ENCODE measurements at places on chromosomes 16 and 17.

GRCh38 chr16:80631581-80631980 is 90.8 kb downstream of the DYNLRB2 start:
- DNase-seq, result no peak

- DNase-seq, result peak; percentile 48
Measured at GRCh38 chr17:9842057-9842758, 16.5 kb downstream of the GLP2R start.

DNA sequence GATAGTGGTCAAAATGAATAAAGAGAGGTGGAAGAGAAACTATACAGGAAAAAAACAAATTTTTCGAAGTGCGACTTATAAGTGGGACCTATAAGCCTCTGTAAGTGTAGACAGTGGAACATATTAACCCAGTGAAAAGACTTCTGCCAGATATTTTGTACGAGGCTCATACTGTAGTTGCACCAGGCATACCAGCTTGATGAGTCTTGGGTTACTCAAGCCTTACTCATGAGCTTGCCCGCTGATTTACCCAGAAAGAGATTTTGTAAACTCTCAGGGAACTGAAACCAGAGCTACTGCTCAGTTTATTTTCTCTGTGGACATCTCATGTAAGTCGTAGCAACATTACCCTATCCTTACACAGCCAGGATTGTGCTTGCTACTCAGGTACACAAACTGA is 708.0 kb upstream of the SOX9 start:
- no peak for DNase-seq

DNA sequence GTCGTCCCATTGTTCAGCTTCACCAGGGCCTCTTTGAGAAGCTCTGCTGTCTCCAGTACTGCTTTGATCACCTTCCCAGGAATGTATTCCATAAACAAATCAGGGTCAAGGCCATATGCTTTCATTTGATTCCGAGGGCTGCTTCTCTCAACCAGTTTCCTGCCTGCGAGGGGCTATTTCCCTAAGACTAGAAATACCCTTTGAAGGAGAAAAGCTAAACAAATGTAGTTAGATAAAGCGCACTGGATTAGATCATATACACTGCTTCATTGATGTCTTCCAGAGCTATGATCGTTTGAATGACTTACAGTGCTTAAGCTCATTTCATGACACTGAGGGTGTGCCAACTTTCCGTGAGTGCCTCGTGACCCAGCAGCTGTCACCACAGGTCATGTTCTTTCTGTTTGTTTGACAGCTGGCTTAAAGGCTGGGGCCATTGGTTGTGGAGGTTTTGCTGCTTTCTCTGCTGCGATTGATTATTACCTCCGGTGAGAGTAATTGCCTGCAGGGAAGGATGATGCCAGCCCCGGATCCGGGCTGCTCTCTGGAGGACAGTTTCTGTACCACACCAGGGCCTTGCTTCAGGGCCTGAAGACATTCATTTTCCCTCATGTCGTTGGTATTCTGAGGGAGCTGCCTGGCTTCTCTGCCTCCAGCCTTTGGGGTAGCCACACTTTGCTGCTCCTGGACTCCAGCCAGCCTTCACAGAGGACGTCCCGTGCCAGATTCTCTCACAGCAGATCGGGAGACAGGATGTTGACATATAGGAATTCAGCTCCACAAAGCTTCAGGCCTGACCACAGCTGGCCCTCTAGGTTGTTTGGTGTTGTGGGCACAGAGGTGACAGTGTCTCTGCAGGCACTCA is 3.9 kb downstream of the TIMM22 start:
- DNase-seq, result peak; percentile 39

DNA sequence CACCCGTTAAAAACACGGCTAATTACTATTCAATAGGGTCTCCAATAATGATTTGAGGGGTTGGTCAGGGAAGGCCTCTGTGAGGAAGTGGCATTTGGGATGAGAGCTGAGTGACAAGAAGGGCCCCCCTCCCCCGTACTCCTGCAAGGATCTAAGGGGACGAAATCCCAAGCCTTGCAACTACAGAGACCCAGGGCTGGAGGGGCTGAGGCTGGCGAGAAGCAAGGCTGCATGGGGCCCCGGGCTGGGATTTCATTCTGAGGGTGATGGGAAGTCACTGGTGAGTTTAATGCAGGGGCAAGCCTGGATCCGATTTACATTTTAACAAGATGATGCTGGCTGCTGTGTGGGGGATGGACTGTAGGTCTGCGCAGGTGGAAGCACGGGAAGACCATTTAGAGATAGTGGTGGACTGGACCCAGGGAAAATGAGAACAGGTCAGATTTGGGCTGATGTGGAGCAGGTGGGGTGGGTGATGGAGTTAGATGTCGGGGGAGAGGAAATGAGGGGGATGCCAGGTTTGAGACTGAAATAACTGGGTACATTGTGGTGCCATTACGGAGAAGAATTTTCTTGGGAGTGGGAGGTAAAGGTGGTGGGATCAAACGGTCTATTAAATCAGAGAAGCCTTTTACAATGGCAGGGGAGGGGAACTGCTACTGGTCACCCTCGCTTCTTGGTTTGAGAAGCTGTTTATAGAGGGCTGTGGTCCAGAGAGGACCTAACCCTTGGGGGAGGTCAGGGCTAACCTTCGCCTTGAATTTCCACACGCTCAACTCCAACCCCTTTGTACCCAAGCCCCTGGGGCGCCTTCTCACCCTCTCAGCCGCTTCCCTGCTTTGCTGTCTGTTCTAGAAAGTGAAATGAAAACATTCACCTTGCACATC is 932 bp upstream of the MYBBP1A start:
- no peak for DNase-seq

DNA sequence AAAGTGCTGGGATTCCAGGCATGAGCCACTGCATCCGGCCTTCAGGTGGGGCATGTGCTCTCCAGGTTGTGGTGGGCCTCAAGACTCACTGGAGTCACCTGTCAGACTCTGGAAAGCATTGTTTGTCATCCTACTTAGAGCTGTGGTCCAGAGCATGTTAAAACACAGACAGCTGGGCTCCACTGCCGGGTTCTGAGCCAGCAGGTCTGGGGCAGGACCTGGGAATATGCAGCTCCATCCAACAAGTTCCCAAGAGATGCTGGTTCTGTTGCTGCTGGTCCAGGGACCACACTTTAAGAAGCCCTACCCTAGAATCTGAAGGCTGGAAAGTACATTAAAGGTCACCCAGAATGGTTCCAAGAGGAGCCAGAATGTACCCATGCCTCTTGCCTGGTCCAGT is 75.3 kb downstream of the GAS7 start:
- no peak for DNase-seq

DNA sequence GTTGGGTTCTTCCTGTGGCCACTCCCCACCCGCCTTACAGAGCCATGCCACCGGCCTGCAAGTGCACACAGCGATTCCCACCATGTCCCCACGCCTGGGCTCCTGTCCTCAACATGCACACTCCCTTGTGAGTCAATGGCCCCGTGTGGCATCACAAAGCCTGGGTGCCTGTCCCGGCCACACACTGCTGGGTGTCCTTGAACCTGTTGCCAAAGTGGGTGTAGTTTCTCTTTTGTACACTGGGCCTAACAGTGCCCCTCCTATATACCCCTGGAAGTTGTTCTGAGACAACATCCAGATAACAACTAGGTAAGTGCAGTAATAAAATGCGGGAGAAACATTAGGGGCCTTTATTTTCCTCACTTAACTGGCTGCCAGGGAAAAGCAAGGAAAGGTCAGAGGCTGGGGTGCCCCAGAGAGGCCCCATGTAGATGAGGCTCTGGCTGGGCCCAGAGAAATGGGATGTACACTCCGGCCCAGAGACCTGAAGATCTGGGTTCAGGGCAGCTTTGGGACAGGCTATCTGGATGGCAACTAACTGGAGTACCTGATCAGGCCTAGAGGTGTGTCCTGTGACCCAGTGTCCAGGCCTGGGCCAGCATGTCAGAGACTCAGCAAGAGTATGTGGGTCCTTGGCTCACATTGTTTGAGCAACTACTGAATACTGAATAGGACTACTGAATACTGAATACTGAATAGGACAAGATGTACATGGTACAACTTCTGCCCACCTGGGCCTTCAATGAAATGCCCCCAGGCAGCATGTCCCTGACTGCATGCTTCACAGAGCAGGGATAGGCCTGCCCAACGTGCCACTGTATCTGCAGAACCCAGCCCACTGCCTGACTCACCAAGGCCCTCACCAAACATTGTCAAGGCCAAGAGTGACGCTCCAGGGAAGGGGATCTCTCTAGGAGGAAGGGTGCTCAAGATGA is 8.3 kb downstream of the ABCC3 start:
- no peak for DNase-seq

GRCh38 chr17:4973256-4974114 is 5.9 kb upstream of the SPAG7 start:
- no peak for DNase-seq

GRCh38 chr16:81589975-81590650 is 145.5 kb downstream of the CMIP start:
- DNase-seq, result no peak

DNA sequence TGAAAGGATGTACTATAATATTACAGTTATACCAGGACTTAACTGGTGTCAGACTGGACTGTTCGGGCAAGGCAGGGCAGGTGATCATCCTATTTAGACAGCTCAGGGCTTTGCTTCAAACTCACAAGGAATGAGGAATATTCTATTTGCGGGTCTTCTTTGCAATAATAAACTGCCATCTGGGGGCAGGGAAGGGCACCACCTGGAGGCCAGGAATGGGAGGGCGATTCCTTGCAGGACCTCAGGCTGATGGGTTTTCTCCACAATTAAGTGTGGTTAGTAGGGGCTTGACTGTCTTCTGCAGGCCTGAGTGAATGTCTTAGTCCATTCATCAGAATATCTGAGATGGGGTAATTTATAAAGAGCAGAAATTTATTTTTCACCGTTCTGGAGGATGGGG is 424.1 kb downstream of the CA10 start:
- no peak for DNase-seq

DNA sequence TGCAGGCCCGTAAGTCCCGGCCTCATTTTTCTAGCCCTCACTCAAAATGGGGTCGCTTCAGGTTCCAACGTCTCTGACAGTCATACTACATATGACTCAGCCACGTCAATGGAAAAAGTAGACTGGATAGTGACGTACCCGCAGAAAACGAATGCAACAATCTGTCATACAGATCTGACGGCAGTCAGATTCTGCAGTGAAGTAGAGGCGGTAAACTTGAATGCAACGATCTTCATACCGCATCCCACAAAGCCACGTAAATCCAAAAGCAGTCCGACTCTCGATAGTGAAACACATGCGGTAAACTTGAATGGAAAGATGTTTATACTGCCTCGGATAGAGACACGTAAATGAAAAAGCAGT is 38.4 kb upstream of the ARL4D start:
- DNase-seq, result peak; percentile 97

DNA sequence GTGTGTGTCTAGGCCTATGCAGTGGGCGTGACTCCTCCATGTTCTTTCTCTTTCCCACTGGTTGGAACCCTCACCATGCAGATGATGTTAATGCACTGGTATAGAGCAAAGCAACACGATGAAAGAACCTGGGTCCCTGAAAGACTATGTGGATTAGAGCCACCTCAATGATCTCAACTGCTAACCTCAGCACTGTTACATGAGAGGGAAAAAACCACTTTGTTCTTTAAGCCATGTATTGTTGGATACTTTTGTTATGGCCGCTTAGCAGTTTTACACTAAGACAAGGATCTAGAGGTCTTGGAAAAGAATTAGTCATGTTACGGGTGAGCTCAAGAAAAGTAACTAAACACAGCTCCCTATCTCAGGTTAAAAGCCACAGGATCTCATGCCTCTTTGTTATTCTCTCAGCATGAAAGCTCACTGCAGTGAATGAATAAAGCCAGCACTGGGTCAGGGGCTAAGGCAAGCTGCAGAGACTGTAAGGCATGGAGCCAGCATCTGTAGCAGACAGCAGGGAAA is 56.6 kb upstream of the RBBP6 start:
- DNase-seq, result no peak

DNA sequence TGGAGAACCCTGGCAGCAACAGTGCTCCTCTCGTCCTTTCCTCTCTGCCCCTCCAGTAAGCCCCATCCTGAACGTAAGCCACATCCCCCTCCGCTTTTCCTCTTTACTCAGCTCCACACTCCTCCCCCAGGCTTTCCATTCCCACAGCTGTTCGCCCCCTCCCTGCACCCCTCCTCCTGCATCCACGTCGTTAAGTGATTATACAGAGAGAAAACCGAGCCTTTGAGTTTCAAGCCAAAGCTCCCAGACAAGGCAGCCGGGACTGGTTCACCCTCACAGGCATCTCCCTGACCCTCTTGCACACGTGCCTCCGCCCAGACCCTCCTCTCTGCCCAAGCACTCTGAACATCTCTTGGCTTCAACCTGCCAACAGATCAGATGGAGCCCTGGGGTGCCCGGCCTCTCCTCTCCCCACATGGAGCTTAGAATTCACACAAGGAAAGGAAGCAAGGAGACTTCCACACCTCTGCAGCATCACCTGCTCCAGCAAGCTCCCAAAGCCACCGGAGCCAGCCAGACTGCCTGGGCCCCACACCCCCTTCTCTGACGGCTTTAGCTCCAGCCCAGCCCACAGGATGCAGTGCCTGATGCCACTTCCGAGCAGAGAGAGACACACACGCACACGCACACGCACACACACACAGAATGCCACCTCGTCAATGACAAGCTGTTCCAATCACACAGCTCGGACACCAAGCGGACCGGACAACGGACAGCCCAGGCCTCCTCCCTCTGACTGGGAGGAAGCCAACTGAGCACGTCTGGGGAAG is 99.9 kb upstream of the CCL2 start:
- no peak for DNase-seq

DNA sequence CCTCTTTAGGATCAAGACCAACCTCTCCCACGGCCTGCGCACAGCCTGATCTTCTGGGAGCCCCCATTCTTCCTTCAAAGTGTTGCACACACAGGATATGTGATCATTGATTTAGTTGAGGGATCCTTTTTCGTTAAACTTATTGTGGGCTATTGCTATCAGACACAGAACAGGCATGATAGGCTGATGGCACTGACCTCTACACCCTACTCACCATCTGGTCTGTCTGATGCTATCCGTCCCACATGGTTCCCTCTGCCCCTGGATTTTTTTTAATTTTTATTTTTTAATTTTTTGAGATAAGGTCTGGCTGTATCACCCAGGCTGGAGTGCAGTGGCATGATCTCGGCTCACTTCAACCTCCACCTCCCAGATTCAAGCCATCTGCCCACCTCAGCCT is 19.2 kb upstream of the LITAF start:
- DNase-seq, result no peak

GRCh38 chr17:49434821-49435670 is 20.4 kb upstream of the PHB1 start:
- DNase-seq, result no peak

GRCh38 chr16:87180069-87180468 is 137.1 kb downstream of the C16orf95 start:
- no peak for DNase-seq

GRCh38 chr17:41615454-41615853 is 2.9 kb upstream of the KRT16 start:
- no peak for DNase-seq

DNA sequence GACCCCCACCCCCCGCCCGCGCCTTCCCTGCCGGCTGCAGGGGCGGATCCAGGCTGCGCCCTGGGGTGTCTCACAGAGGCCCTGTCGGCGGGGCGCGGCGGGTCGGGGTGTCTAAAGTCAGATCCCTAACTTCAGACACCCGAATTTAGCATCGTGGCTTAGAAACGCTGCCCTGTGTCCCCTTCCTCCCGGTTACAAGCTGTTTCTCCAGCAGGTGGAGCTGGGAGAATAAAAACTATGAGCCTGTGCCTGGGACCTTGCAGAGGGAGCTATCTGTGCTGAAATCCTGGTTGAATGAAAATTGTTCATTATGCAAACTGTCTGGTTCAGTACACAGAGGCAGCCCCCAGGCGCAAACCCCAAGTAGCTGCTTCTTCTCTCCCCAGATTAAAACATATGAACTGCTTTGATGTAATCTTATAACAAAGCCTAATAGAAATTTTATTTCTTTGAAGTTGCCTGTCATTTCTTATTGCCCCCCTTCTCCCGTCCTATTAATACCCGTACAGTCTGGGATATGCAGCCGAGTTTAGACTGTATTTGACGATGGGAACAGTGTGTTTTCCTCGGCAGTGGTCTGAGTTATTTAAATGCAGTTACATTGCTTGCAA is 79.0 kb downstream of the RPA1 start:
- DNase-seq, result peak; percentile 85

All from skin of body (tissue), 3 donors.